NCI-H526 treated with DMSO at 0.1 percent for 48 hours (cell line): ENCODE measurements at places on chromosomes 1 and 21.
A peak's percentile ranks its signal among the peaks of the same experiment; 100 is the strongest.

DNA sequence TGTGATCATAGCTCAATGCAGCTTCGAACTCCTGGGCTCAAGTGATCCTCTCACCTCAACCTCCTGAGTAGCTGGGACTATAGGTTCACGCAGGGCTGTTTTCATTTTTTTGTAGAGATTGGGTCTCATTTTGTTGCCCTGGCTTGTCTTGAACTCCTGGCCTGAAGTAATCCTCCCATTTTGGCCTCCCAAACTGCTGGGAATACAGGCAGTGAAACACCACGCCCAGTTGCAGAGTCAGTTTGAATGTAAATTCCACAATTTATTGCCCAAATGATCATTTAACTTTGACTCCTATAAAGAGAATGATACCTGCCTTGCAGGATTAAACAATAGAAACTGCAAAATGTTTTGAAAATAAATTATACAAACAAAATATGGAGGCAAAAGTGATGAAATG, 10.7 kb downstream of the GOLPH3L start:
- DNase-seq: no peak

DNA sequence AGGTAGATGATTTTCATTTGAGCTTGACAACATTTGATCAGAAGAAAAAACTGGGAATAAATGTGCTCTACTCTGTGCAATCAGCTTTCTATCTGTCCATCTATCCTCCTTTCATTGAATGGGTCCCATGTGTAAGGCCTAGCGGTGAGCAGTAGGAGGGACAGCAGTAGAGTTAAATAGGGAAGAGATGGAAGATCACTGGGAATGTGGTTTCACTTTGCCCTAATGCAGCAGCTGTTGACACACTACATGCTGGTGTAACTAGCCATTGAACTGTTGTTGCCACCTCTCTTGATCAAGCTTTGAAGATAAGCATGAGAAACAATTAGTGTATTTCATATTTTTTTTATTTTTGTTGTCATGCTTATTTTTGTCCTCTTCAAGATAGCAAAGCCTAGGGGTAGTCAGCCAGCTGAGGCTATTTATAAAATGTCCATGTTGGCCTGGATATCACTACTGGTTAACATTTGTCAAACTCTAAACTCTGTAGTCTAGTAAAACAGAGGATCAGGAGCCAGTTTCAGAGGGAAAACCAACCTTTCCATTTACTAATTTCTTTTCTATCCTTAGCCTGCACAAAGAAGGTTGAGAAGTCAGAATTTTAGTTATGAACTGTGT, 41.9 kb downstream of the CACNA1E start:
- no peak for DNase-seq

GRCh38 chr1:182143154-182143657, 81.7 kb upstream of the ZNF648 start:
- DNase-seq: peak; percentile 96

DNA sequence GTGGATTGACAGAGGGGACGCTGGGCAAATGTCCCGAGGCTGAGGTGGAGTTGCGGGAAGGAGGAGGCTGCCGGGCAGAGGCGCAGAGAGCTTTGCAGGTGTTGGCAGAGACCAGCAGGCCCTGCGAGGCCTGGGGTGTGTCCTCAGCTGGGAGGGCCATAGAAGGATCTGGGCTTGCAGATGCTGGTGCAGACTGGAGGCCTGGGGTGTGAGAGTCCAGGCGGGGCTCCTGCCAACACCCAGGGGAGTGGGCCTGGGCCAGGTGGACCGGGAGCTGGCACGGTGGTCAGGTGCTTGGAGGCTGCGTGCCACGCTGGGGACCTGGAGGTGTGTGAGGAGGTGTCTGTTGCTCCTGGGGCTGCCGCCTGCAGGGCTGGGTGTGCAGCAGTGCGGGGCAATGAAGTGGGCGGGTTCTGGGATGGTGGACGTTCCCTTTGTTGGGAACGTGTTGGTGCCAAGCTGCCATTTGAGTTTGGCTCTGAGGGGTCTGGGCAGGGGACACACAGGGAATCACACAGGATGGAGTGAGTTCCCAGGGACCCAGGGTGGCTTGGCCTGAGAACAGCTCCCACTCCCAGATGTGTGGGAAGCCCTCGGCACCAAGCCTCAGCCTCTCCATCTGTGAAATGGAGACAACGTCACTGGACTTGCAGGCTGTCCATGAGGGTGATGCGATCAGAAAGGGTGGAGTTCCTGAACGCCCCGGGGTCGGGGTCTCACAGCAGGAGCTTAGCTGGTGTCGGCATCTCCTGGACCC, 39.9 kb upstream of the POFUT2 start:
- no peak for DNase-seq

DNA sequence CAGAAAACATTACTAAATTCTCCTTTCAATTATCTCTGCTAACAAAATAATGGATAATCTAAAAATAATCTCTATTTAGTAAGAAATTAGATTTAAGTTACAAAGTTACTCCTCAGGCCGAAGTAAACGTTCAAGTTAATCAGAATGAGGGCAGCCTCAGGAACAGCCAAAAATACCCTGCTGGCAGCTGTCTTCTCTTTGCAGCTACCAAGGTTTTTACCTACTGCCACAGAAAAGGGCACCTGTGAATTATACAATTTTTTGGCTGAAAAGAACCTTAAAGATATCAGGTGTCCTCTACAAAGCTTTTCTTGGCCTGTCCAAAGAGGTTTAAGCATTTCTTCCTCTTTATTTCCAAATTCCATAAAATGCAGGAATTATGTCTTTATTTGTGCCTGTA, 84.4 kb downstream of the AKT3 start:
- DNase-seq: no peak

GRCh38 chr1:150162862-150163706, 13.4 kb downstream of the PLEKHO1 start:
- DNase-seq: peak; percentile 96

DNA sequence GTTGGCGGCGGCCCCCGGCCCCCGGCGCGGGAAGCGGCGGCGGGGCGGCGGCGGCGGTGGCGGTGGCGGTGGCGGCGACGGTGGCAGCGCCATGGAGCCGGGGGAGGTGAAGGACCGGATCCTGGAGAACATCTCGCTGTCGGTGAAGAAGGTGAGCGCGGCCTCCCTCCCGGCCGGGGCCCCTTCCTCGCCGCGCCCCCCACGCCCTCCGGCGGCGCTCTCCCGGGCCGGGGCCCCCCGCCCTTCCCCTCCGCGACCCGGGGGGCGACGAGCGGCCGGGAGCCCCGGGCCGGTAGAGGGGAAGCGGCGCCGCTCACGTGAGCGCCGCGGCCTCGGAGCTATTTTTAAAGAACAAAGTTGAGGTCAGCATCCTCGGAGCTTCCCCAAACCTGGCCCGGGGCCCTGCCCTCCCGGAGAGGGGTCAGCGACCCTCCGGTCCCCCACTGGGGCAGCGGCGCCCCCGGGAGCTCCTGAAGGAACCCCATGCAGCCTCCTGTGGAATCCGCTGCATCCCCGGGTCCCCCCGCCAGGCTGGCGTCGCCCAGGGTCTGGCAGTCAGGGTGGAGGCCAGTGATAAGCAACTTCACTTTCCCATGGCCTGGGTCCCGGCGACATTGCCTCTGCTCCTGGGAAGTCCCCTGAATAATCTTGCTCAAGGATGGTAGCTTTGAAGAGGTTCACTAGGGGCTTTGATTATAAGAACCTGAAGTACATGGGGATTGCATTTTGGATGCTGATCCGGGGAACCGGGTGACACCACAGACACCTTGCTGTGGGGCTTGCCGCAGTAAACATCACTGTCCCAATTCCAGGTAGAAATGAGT, 560 bp downstream of the PLEKHM2 start:
- peak; percentile 14 for DNase-seq

GRCh38 chr1:1274931-1275431, 1.3 kb upstream of the UBE2J2 start:
- no peak for DNase-seq

- DNase-seq: no peak
Observed at GRCh38 chr1:33426916-33427315, 4.0 kb downstream of the PHC2 start.

DNA sequence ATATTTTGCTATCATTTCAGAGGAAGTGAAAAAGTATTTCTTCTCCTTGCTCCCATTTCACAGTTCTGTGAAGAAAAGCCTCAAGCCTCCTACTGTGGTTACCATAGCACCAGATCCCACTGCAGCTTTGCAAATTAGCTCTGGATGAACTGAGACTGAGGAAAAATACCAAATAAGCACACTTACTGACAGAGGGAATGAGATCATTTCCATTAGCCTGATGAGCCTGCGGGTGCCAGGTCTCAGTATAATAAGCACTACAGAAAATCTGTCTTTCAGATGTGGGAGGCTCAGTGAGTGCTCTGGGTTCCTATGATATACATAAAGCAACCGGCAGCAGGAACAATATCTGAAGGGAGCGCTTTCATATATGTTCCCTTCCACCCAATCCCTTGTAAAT, 21.4 kb downstream of the XKR8 start:
- no peak for DNase-seq

GRCh38 chr1:90501281-90501680, 215.8 kb downstream of the BARHL2 start:
- no peak for DNase-seq
